ENCODE measurements at places on chromosomes 3 and 15. TPM values are rescaled to one million over a fixed set of nuclear protein-coding genes. Genes with fewer than 3 reads are reported as not detected.

DNA sequence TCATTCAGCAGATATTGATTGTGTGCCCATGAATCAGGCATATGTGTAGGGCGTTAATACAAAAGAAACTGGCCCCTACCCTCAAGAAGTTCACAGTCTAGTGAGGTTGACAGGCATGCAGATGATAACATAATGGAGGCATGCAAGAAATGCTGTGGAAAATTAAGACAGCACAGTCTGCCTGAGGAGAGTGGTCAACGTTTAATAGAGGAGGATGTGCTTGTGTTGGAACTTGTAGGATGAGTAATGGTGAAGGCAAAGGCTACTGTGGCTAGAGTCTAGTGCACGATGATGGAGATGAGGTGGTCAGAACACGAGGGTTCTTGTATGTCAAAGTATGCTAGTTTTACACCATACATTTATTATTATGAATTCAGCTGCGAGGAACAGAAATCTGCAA lies 295.7 kb downstream of the SOX2 start:
- no peak for DNase-seq

GRCh38 chr15:101675796-101676582 lies 23.8 kb upstream of the TM2D3 start:
- DNase-seq = no peak

DNA sequence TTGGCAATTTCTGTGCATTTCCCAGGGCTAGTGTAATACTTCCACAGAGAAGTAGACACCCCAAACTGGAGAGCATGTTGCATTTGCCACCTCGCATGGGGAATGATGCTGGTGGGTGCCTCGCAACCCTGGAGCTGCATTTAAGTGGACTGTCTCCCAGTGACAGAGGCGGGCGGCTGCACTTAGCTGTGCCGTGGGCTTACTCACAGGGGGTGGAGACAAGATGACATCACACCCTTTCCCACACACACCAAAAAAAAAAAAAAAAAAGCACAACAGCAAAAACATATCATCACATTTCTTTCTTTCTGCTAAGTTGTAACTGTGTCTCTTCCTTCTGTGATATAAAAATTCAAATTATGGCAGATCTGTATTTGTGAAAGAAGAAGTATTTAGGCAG lies at the start of gene ABI3BP:
TSS of gene ABI3BP (minus strand) at position 113 of the 400 bp plus-strand sequence. CDS start at position 76, 37 bp downstream.
- DNase-seq = peak; percentile 82

- no peak for DNase-seq
These were observed 28.6 kb upstream of the THRB start for GRCh38 chr3:24523215-24523614.

DNA sequence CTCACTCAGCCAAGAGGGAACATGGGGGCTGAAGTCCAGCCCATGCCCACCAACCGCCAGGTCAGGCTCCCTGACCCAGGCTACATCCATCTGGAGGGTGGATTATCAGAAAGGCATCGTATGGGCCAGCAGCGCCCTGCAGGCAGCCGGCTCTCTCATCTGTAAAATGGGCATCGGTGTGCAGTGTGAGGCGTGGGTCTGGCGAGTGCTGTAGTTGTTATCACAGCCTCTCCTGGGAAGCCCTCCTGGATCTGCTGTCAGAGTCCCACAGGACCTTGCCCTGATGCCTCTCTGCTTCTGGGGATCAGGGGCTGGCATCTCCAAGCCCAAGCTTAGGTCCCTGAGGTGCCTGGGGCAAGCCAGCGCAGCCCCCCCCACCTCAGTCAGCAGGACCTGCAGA lies 27.4 kb downstream of the CFAP100 start:
- DNase-seq = no peak

Gene GOLGB1
- total RNA-seq = 79.9 TPM

Gene ITIH3
- total RNA-seq = 2.0 TPM

Data from mucosa of gallbladder (tissue), 1 donor.